Fibroblast of the aortic adventitia (primary cell): ENCODE measurements at places on chromosomes 1 and 21.
A peak's percentile ranks its signal among the peaks of the same experiment; 100 is the strongest.

DNA sequence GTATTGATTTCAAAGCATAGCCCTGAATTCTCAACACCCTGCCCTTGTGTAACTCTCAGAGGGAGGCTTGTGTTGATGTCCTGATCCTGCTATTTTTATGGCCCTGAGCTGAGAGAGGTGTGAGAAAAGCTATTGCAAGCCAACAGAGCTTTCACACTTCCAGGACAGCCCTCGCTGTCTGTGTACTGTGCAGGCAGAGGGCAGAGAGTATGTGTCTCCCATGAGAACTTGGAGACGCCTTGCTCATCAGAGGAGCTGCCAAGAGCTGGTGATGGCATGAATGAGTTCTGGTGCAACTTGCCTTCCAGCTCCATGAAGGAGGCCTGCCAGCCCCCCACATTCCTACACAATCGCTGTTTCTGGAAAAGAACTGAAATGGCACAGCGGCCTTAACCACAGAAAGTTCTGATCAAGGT is 144.1 kb upstream of the AJAP1 start:
- no peak for DNase-seq

DNA sequence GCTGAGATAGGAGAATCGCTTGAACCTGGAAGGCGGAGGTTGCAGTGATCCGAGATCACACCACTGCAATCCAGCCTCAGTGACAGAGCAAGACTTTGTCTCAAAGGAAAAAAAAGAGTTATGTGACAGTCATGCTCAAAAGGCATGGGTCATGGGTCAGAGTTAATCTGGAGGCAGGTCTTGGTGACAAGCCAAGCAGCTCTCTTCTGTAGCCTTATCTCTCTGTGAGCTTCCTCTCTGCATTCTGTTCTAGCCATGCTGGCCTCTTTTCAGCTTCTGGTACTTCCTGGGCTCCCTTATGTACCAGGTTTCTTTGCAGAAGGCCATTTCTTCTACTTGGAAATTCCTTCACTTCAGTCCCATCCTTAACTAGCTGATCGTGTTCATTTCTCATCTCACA is 63.6 kb downstream of the NGF start:
- DNase-seq: no peak

DNA sequence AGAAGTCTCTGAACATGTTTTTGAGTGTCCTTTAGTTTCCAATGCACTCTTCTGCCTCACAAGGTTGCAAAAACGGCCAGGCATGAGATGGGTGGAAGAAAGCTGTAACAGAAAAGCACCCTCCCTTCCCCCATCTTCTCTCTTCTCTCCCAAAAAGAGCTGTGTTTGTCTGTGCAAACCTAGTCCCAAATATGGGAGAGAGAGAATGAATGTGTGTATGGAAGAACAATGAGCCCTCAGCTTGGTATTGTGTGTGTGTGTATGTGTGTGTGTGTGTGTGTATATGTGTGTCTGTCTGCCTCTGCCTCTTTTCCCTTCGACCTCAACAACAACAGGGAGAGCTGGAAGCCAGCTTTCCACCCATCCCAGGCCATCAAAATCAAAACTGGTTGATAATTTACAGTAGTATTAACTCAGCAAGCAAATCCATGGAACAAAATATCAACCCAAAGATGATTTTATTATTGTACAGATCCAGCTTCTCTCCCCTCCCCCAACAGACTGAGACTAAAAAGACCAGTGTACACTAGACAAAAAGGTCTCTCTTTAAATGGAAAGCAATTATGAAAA is 1.8 kb downstream of the RERE start:
- DNase-seq: peak; percentile 50

DNA sequence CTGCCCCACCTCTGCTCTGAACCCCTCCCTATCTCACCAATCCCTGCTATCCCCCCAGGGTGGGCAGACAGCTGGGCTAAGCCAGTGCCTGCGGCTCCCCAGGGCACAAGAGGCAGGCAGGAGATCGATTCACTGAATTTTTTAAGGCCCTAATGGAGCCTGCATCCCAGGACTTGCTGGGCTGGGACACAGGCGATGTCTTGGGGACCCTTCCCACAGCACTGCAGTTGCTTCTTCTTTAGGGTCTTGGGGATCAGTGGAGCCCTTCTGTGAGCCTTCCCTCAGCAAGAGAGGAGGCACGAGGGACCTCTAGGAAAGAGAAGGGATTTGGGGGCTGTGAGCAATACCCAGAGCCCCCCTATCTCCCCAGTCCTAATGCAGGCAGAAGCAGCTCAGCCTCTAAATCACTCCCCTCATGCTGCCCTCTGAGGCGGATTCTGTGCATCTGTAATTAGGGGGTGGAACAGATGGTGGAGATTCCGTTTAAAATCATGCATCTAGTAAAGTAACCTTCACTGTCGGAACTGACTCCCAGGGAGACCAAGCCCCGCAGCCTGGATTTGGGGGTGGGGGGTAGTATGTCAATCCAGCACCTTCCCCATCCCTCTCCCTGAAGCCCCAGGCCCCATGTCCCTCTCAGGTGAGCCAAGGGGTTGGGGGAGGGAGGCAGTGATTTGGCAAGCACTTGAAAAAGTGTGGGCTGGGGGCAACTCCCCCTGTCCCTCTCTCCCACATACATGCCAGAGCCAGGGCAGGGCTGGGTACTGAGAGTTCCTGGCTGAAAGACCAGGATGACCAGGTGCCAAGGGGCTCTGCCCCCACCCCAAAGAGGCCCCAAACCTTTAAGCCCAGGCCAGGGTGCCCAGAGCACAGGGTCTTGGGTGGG is 10.0 kb downstream of the AHDC1 start:
- no peak for DNase-seq

GRCh38 chr1:157252473-157252872 is 114.3 kb upstream of the ETV3 start:
- no peak for DNase-seq

GRCh38 chr1:34978921-34979320 is 6.2 kb downstream of the TMEM35B start:
- DNase-seq: no peak

DNA sequence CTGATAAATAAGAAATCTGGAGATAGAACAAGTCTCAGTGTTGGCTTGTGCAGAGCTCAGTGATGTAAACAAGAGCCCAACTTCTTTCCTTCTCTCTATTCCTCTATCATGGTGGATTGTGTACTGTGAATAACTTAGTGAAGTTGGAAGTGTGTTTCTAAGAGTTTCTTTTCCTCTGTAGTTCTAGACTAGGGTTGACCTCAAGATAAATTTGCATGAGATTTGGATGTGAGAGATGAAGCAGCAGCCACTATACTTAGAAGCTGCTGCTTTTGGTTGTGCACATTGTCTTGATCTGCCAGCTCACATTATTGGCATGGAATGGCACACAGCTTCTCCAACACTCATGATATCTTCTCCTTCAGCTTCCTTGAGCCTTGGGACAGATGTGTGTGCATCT is 198.9 kb upstream of the ZP4 start:
- no peak for DNase-seq

- DNase-seq: no peak
These were observed 149.3 kb upstream of the EDN2 start for GRCh38 chr1:41633764-41634163.

DNA sequence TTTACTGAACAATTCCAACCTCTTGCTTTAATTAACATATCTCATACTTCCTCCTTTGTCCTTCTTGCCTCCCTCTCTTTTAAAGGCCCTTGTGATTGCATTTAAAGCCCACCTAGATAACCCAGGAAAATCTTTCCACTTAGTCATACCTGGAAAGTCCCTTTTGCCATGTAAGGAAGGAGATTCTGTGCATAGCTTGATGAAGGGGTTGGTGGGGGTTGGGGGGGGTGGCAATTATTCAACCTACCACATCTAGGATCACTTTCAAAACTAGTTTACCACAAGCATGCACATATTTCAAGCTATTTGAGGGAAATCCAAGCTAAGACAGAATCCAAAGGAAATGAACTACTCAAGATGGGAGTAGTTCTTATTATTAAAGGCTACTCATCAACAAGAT is 249.1 kb upstream of the PTBP2 start:
- DNase-seq: peak; percentile 81

DNA sequence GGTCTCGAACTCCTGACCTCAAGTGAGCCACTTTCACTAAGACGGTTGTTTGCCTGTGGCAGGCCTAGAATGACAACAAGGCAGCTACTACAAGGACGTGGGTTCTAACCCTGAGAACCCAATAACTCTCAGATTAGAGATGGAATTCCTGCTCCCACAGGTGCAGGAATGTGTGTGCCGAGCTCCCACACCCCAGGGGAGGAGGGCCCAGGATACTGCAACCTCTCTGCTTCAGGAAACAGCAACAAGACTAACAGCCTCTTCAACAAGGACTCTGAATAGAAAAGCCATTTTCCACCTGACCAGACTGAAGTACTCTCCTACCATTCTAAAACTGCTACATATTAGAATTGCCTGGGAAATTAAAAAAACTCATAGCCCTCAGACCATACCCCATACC is 4.9 kb downstream of the LSM10 start:
- DNase-seq: no peak

GRCh38 chr21:35737899-35738346 is 322.4 kb downstream of the SETD4 start:
- DNase-seq: peak; percentile 80

- no peak for DNase-seq
These were observed 124.7 kb downstream of the MATN1 start for GRCh38 chr1:30598571-30599114.

DNA sequence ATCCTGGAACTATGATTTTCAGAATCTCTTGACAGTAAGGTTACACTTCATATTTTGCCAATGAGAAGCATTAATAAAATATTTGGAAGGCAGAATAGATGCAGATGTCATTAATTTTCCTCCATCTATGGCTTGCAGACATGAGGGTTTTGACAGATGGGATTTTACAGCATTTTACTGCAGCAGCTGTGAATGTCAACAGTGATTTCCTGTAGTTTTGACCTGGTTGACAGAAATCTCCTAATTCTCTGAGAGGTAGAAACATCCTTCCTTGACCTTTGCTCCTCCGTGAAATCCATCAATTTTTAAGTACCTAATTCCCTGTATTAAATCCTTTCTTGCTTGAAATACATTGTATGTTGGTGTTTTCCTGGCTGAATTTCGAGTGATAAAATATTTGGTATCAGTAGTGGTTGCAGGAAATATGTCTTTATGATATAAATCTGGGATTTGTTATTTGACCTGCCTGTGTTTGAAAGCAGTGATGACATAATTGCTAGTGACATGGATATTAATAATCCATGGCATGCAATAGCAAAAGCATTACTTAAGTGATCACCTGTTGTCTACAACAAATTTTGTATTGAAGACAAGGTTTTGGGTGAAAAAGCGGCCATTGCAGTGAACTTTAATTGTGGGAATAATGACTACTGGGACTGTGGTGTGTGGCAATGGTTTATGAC is 73.9 kb downstream of the HLX start:
- no peak for DNase-seq

DNA sequence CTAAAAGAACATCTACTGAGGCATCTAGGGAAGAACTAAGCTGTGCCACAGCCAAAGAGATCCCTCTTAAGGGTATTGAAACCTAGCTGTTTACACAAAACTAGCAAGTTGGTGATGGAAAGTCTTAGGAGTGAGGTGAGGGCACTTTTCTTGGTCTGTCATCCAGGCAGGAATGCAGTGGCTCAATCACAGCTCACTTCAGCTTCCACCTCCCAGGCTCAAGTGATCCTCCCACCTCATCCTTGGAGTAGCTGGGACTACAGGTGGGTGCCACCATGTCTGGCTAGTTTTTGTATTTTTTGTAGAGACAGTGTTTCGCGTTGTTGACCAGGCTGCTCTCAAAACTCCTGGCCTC is 2.4 kb downstream of the PLEKHO1 start:
- DNase-seq: no peak

DNA sequence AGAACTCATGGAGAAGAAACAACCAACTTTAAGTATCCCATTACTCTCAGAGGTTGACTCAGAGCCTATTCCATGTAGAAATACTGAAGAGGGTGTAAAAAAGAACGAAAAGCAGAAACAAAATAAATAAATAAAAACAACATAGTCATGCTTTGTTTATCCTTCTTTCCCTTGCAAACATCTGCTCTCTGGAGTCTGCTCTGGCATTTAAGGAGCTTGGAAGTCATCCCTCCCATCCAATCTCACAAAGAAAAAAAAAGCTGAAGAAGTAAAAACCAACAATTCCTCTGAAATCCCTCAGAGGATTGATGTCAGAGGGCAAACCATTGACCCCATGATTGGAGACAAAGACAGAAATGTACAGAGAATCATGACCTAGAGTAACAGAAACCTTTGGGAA is 302.6 kb upstream of the GREM2 start:
- no peak for DNase-seq

- no peak for DNase-seq
These were observed 1.2 kb downstream of the EFNA1 start for GRCh38 chr1:155128755-155129473.

DNA sequence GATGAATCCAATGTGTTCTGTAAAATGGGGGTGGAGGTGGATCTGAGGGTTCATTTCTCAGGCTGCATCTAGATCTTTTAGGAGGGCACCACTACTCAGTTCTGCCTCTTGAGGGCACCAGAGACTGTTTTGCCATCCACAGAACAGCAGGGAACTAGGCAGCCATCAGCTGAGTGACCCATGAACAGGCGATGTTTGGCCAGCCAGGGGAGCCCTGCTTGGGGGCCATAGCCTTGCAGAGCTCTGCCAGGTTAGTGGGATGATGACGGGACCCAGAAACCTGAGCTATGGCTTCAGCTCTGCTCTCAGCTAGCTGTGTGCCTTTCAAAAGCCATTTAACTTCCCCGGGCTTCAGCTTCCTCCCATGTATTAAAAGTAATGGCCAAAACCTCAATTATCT is 13.4 kb upstream of the NOS1AP start:
- DNase-seq: peak; percentile 74

- no peak for DNase-seq
These were observed 75.7 kb upstream of the F3 start for GRCh38 chr1:94617134-94617805.

- no peak for DNase-seq
These were observed 36.7 kb downstream of the DISC1 start for GRCh38 chr1:231663211-231663792.

DNA sequence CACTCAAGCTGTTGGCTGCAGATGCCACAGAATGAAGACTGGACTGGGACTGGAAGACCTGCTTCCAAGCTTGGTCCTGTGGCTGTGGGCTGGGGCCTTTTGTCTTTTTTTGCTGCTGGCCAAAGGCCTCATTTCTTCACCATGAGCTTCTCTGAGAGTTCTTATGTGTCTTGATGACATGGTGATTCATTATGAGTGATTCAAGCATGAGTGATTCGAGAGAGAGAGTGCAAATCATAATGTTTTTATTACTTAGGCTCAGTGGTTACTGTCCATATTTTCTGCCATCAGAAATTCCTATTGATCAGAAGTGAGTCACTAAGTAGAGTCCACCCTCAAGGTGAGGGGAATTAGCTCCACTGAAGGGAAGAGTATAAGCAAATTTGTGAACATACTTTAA is 94.0 kb downstream of the PCP4 start:
- DNase-seq: no peak

DNA sequence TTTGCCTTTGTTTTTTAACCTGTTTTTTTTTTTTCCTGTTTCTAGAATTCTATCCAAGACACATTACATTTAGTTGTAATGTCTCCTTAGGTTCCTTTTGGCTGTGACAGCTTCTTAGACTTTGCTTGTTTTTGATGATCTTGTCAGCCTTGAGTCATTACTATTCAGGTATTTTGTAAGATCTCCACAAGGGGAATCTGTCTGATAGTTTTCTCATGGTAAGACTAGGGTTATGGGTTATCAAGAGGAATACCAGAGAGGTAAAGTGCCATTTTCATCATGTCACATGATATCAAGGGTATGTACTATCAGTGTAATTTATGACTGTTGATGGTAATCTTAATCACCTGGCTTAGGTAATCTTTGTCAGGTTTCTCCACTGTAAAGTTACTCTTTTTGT is 99.1 kb upstream of the GFI1 start:
- DNase-seq: no peak

- DNase-seq: no peak
These were observed 101.9 kb upstream of the TNR start for GRCh38 chr1:175845338-175845737.

- DNase-seq: no peak
These were observed 230.8 kb downstream of the HMCN1 start for GRCh38 chr1:185964946-185965345.
